ENCODE measurements at places on chromosomes 1 and 21. TPM values are rescaled to one million over a fixed set of nuclear protein-coding genes. Genes with fewer than 3 reads are reported as not detected.

CNTN2 gene
- 37.6 TPM for total RNA-seq

ADAR gene
- 108 TPM for total RNA-seq

NBPF6 gene
- total RNA-seq, result not detected

CAMK2N1 gene
- 128 TPM for total RNA-seq

CFAP107 gene
- 3.0 TPM for total RNA-seq

KLF18 gene
- total RNA-seq, result not detected

FCRL3 gene
- not detected for total RNA-seq

COL6A2 gene
- total RNA-seq, result 21.2 TPM

FALEC gene
- 0.92 TPM for total RNA-seq

AVPR1B gene
- total RNA-seq, result 0.23 TPM

OR10Z1 gene
- total RNA-seq, result not detected

INAVA gene
- 4.6 TPM for total RNA-seq

OLFM3 gene
- 75.4 TPM for total RNA-seq

NGF gene
- 2.1 TPM for total RNA-seq

BNIPL gene
- 0.23 TPM for total RNA-seq

KIF21B gene
- 155 TPM for total RNA-seq

RORC gene
- 0.23 TPM for total RNA-seq

ZNF593OS gene
- not detected for total RNA-seq

ERICH3 gene
- 20.3 TPM for total RNA-seq

IFT25 gene
- 31.1 TPM for total RNA-seq

GRHL3 gene
- total RNA-seq, result 0.23 TPM

CYP4A11 gene
- 0.23 TPM for total RNA-seq

ISG20L2 gene
- 15.7 TPM for total RNA-seq
